ENCODE measurements at places on chromosomes 16 and 17.
A peak's percentile ranks its signal among the peaks of the same experiment; 100 is the strongest.

DNA sequence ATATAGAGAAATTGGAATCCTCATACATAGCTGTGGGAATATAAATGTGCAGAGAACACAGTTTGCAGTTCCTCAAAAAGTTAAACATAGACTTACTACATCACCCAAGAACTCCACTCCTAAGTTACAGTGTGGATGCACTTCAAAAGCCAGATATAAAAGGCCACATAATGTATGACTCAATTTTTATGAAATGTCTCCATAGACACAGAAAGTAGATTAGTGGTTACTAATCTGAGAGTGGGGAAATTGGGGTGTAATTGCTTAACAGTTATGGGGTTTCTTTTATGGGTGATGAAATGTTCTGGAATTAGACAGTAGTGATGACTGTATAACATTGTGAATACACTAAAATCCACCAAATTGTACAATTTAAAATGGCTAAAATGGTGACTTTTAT lies 60.9 kb downstream of the CACNG1 start:
- DNase-seq, result no peak

DNA sequence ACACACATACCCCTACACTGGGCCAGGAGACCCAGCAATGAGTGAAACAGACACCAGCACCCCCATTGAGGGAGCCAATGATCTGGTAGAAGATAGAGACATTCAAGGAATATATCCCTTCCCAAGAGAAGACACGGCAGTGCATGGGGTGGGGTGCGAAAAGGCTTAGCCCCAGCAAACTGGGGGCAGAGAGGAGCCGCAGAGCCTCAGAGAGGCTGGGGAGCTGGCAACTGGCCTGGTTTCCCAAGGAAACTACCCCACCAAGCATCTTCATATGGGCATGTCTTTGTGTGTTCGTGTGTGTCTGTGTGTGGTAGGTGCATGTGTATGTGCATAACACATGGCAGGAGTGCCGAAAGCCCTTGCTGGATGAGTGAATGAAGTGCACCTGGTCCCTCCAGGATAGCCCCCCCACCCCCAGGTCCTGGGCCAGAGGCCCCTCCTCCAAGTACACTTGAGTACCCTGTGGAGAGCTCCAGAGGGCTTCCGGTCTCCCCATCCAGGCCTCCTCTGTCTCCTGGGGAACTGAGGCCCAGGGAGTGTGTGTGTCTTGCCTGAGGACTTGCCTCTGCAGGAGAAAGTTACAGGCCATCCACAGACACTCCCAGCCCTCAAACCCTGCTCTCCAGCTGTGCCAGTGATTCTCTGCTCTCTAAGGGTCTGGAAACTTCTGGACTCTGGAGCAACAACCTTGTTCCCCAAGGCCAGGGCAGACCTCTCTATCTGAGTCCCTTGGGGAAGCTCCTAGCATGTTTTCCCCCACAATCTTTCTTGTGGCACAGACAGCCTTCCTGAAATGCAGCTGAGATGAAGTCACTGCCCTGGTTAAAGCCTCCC lies 15.9 kb downstream of the TBX2 start:
- DNase-seq, result no peak

GRCh38 chr16:11401161-11402050 lies 56.1 kb downstream of the RMI2 start:
- no peak for DNase-seq

GRCh38 chr17:69414408-69415274 lies at the start of gene MAP2K6:
TSS of gene MAP2K6 (plus strand) at chr17:69414697. CDS start at chr17:69414985, 288 bp downstream.
- DNase-seq, result peak; percentile 63

- DNase-seq, result no peak
Observed at GRCh38 chr16:615122-615521, 15.7 kb upstream of the WFIKKN1 start.

DNA sequence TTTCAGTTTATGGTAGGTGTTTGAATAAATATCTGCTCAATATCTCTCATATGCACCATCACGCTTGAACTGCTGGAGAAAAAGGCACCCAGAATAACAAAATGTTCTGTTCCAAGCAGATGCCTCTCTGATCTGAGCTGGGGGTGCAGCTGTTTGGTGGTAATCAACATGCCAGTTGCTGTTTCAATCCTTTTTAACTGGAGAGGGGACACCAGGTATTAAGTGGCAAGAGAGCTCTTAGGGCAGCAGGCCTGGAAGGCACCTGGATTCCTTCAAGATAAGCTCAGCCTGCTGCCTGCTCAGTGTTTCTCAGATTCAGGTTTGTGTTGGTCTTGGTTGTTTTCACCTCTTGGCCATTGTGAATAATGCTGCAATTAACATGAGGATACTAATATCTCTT lies 27.2 kb upstream of the VAT1L start:
- no peak for DNase-seq

DNA sequence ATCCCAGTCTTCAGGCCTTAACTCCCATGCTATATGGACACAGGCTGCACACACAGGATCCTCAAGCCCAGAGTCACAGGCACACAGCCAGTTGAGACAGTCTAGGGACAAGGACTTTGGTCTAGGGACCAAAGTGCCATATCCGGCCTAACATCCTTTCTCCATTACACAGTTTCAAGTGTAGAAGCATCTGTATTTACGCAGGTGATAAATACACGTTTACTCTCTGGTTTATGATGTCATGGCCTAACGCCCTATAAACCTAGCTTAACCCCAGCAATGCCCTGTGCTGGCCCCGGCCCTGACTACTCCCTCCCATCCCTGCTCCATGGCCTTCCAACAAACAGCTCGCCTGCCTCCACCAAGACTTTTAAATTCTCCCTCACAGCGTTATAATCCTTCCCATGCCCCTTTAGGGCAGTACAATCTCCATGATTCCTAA lies 17.1 kb downstream of the CUEDC1 start:
- no peak for DNase-seq

DNA sequence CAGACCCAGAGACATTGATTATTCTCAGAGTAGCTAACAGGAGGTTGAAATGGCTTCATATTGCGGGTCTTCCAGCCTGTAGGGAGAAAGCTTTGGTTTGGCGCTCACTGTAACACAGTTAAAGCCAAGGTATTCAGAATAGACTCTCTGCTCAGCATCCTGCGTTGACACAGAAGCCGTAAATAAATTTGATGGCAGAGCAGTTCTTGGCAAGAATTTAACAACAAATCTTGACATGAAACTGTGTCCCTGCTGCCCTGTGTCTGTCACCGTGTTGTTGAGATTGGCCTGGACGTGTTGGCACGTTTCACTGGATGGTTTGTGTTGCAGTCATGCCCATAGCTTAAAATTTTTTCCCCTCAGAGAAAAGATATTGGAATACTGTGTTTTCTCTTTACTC lies 359.6 kb downstream of the SNX29 start:
- no peak for DNase-seq
